ENCODE measurements at places on chromosomes 16 and 17.

- DNase-seq = no peak
These were observed 45.8 kb upstream of the HELZ start for GRCh38 chr17:67290711-67291291.

DNA sequence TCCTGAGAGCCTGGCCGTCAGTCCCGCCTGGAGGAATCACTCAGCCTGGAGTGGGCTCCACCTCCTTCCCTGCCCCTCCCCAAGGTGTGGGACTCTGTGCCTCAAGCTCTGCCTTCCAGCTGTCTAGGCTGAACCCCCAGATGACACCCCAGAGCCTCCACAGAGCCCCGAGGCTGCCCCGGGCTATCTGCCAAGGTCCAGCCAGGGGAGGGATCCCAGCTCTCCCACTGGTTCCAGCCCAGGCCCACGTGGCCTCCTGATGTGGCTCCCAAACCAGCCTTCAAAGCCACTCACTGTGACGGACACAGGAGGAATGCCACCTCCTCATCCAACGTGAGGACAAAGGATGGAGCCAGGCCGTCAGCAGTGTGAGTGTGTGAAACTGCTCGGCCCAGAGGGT, 45.6 kb upstream of the ENPP7 start:
- DNase-seq = no peak

- no peak for DNase-seq
These were observed 37.5 kb downstream of the ERCC4 start for GRCh38 chr16:13957197-13958078.

DNA sequence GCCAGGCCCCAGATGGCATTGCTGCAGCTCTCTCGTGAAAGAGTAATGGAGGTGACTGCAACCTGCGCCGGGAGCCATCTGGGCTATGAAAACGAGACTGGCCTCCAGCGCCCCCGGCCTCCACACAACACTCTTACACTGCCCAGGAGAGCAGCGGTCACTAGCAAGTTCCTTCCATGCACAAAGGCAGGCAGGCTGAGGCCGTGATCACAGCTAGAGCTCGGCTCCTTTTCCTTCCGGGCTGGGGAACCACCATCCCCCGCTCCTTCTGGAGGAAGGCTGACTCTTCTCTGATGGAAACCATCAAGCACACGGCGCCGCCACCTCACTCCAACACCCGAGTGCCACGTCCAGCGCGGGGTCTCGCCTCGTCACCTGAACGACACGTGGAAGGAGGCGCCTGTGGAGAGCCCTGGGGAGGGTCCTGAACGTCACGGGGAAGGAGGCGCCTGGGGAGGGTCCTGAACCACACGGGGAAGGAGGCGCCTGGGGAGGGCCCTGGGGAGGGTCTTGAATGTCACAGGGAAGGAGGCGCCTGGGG, 61.9 kb downstream of the KLHDC4 start:
- DNase-seq = no peak

- DNase-seq = no peak
These were observed 15.1 kb downstream of the ADCY7 start for GRCh38 chr16:50281391-50282009.

DNA sequence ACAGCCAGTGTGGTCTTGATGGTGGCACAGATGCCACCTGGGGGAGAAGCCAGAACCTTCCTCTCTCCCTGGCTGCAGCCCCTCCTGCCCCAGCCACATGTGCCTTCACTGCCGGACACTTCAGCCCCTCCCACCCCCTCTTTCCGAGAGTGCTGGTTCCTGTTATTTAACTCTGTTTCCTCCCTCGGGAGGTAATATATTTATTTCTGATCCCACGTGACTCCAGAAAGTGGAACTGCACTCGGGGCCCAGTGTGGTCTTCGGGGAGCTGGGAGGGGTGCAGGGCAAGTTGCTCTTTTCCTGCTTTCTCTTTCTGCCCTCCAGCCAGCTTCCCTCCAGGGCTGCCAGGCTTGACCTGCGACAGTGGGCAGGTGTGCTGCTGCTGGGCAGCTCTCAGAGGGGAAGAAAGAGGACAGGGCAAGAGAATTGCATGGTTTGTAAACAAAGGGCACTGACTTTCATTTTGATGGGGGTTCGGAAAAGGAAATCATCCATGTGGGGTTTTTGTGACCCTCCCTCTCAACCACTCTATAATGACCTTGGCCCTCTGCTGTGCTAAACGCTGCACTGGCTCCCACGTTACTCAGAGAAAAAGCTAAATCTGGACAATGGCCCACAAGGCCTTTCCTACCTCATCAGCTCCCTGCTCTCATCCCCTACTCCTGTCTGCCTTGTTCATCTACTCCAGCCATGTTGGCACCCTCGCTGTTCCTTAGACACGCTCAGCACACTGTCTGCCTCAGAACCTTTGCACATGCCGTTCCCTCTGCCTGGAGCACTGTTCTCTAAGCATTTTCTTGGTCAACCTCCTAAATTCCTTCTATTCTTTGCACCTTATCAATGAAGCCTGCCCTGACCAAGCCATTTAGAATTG, 8.2 kb upstream of the CIITA start:
- DNase-seq = no peak

DNA sequence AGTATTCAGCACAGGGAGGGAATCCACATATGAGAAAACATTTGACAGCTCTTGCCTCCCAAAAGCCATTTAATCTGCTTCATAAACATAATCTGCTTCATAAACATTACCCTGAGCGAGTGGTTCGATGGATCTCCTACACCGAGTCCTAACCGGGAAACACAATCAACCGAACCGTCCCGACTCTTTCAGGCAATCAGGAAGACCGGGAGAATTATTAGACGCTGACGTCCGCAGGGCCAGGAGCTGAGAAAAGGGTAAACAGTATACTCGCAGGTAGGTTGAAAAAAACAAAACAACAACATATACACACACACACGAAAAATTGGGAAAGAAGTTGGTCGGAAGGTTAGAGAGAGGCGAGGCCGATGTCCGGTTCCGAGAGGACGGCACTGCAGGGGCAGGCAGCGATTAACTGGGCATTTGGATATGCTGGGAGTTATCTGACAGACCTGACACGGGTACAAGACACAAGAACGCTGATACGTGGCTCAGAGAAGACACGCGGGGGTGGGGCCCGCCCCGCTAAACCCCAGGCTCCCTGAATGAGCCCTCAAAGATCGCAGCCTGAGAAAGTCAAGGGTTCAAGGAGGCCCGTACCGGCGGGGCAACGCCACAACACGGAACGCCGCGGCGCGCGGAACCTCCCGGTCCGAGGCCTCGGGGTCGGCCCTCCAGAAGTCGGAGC, 585 bp downstream of the AP1G1 start:
- no peak for DNase-seq

GRCh38 chr17:4950746-4951204, at the start of gene ENO3:
TSS of gene ENO3 (plus strand) at chr17:4951119. CDS start at chr17:4951830, 711 bp downstream.
- DNase-seq = no peak
